ENCODE measurements at places on chromosomes 6 and 20.

DNA sequence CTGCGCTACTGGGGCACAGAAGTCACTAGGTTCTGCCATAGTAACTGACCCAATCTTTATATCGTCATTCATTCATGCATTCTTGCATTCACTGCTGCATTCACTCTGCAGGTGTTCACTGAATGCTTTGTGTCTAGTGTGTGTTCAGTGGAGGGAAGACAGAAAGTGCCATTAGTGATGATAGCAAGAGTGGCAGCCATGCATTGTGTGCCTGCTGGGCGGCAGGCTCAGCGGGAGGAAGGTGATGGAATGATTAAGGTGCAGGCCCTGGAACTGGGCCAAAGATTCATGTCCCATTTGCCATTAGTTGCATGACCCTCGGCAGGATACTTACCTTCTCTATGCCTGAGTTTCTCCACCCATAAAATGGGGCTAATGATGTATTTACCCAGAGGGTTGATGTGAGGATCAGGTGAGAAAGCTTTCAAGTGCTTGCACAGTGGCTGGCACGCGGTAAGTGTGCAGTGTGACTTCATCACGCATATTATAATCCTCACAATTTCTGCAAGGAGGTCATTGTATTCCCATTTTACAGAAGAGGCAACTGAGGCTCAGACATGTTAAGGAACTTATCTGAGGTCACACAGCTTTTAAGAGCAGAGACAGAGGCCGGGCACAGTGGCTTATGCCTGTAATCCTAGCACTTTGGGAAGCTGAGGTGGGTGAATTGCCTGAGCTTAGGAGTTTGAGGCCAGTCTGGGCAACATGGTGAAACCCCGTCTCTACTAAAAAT, 40.1 kb downstream of the ITPR3 start:
- H3K36me3 ChIP-seq: peaks cover 75% of the 10 kb centered on the region
- ATAC-seq: no peak
- no peak overlapping the region for H3K4me3 ChIP-seq

DNA sequence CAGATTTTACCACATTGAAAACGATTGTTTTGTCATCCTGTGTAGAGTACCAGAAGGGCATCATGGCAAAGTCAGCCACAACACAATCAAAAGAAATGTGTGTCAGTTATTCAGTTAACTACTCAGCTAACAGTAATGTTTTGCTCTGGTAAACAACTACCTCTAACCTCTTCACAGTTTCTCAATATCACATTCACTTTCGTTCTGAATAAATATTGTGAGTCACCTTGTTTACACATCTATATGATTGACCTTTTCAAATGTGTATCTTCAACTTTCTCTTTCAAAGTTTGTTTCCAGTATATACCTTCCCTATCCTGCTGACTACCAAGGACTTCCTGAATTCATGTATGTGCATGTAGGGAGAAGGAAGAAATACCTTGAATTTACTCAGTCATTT, 216.6 kb upstream of the UFL1 start:
- H3K36me3 ChIP-seq: no peaks in the 10 kb centered on the region
- no peak overlapping the region for H3K4me3 ChIP-seq
- ATAC-seq: no peak

- H3K4me3 ChIP-seq: no peak overlapping the region
- no peak for ATAC-seq
- H3K4me1 ChIP-seq: peaks cover 41% of the 10 kb centered on the region
- H3K27ac ChIP-seq: no peak overlapping the region
- H3K27me3 ChIP-seq: no peaks in the 10 kb centered on the region
These were observed 14.0 kb downstream of the HIVEP1 start for GRCh38 chr6:12026120-12026519.

DNA sequence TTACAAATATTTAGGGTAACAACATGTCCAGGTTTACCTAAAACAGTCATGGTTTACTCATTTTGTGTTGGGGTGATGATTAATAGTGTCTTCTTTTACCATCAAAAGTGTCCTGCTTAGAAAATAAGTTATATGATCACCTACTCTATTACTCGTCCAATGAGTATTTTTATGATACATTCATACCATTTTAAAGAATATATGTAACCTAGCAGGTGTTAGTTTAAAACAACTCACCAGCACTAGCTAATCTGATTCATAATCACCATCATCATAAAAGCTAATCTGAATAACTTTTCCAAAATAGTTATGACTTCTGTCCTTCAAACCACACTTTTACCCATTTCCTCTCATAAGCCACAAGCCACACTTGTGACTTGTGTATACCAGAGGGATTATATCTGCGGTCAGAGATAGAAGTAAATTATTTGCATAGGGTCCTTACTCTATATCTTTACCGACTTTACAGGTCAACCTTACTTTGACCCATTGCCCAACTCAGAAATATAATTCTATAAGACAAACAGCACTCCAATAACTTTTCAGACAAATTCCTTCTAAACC, 33.3 kb upstream of the NRN1 start:
- no peak for ATAC-seq
- H3K4me3 ChIP-seq: no peak overlapping the region
- no peaks in the 10 kb centered on the region for H3K36me3 ChIP-seq
- no peaks in the 10 kb centered on the region for H3K4me1 ChIP-seq

GRCh38 chr6:35603326-35604202, 85.2 kb downstream of the FKBP5 start:
- no peak overlapping the region for H3K4me3 ChIP-seq
- H3K4me1 ChIP-seq: peaks cover 83% of the 10 kb centered on the region
- no peak for ATAC-seq
- H3K27me3 ChIP-seq: no peaks in the 10 kb centered on the region
- peak overlapping the region; percentile 97 for H3K27ac ChIP-seq

- no peaks in the 10 kb centered on the region for H3K27me3 ChIP-seq
- H3K4me3 ChIP-seq: no peak overlapping the region
- H3K4me1 ChIP-seq: peaks cover 71% of the 10 kb centered on the region
- no peaks in the 10 kb centered on the region for H3K36me3 ChIP-seq
- peak overlapping the region; percentile 93 for H3K27ac ChIP-seq
These were observed 3.1 kb upstream of the MYL9 start for GRCh38 chr20:36538026-36538722.
